ENCODE measurements at places on chromosomes 5 and 9. TPM values are rescaled to one million over a fixed set of nuclear protein-coding genes. Genes with fewer than 3 reads are reported as not detected.

DNA sequence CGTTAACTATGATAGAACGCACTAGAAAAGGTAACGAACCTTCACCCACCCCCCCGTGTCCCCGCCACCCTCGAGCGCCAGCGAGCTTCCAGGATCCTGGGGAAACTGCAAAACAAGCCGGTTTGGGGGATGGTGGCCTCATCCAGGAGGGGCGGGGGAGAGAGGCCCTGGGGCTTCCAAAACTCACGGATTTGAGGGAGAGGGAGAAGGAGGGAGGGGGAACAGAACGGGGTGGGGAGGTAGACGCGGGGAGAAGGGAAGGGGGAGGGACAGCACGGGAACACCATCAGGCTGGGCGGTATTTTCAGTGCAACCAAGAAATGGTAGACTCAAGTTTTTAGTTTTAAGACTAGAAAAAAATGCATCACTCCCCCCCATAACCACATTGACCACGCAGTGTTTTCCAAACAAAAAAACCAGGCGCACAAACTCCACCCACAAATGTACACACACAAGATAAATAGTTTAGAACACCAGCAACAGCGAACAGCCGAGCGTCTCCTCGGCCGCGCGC lies 1.4 kb downstream of the NRARP start:
- no peak for DNase-seq

DNA sequence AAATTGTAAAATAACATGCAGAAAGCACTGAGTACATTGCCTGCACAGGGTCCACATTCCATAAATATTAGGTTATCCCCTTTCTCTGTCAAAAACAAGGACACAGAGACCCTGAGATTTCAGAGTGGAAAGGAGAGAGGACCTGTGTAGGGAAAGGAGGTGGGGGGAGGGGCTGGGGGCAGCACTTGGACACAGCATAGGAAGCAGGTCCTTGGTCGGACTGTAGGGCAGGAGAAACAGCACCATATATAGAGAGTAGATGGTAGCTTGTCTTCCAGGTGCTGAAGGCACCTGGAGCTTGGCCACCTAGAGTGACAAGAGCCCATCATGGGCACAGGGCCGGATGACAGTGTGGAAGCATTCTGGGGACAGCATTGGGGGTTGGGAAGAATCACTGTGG lies 2.4 kb downstream of the TPM2 start:
- no peak for DNase-seq

GRCh38 chr9:89821081-89821480 lies 216.3 kb downstream of the GADD45G start:
- DNase-seq, result no peak

The DOLK gene
- total RNA-seq, result 30.0 TPM

The GLT6D1 gene
- total RNA-seq, result not detected

All from HFFc6 (cell line).